ENCODE measurements at places on chromosomes 7 and 10.

GRCh38 chr10:89344156-89344555, 16.4 kb downstream of the IFIT3 start:
- no peak for DNase-seq

GRCh38 chr7:69922026-69922803, 323.9 kb downstream of the AUTS2 start:
- no peak for DNase-seq

- no peak for DNase-seq
These were observed 17.7 kb downstream of the MDFIC start for GRCh38 chr7:114939484-114940097.

GRCh38 chr10:46091828-46092523, 45.9 kb upstream of the MSMB start:
- DNase-seq, result no peak

DNA sequence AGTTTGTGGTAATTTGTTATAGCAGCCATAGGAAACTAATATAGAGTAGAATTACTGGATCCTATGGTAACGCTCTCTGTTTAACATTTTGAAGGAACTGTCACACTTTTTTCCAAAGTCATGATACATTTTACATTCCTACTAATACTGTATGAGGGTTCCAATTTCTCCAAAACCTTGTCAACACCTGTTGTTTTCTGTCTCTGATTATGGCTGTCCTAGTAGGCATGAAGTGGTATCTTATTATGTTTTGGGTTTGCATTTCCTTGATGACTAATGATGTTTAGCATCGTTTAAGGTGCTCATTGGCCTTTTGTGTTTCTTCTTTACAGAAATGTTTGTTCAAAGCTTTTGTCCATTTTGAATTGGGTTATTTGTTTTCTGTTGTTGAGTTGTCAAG, 69.6 kb downstream of the VPS50 start:
- no peak for DNase-seq

Measured in sigmoid colon (tissue), 7 donors.